ENCODE measurements at places on chromosomes 4 and X.

- DNase-seq: no peak
These were observed 210.9 kb downstream of the SLIT2 start for GRCh38 chr4:20462426-20463175.

DNA sequence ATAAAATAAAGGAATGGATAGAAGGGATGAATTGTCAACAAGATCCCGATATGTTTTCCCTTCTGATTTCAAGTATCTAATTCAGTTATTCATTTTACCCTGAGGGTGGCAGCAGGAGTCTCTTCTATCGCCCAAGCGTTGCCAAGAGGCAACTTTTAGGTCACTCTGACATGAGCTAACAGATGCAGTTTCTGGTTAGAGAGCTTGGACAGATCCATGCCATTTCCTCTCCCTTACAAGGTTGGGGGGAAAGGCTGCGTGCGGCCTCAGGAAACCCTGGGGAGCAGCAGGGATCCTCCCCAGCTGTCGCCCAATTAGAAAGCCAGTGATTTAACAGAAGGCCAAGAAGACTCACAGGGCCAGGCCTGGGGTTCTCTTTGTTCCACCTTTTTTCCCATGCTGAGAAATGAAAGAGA lies 35.3 kb upstream of the WAS start:
- peak; percentile 58 for DNase-seq

GRCh38 chr4:1985780-1986577 lies 22.8 kb downstream of the NELFA start:
- no peak for DNase-seq

- no peak for DNase-seq
These were observed 7.8 kb upstream of the RRAGB start for GRCh38 chrX:55709735-55710134.

DNA sequence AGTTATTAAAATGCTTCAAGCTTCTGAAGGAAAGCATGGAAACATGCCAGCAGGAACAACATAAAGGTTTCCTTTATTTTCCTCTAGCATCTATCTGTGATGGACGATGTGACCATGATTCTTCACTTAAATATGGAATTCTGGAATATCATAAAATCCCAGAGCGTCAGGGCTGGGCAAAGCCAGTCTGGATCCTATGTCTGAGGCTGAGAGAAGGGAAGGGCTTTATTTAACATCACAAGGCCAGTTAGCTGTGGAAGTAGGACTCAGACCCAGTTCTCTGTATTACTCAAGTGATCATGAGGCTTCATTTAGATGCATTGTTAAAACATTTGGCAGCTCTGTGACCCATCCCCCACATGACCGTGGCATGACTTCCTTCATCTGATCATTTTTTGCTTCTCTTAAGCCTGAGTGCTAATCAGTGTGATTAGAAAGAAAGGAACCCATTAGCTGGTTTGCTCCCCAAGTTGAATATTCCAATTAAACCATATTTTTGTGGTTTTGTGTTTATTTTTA lies 40.9 kb upstream of the EOLA2 start:
- peak; percentile 28 for DNase-seq

- DNase-seq: no peak
These were observed 445.7 kb downstream of the GASK1B start for GRCh38 chr4:157727163-157727562.

DNA sequence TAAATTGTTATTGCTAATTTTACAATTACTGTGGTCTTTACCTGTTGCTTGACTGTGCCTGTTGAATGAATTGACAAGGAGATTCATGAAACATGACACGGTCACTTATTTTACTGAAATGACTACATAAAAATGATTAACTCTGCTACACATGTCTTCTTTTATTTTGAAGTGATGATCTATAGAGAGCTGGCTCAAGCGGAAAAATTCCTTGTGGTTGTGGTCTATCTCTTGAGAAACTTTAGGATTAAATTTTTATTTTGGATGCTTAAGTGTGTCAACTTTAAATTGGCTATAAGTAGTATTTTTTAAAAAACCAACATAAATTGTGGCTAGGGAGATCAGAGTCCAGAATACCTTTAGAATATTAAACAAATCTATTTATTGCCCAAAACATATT lies 131.8 kb upstream of the PITX2 start:
- DNase-seq: no peak

GRCh38 chr4:123825596-123826291 lies 429.1 kb downstream of the SPRY1 start:
- DNase-seq: no peak

- DNase-seq: no peak
These were observed 70.9 kb downstream of the EPHA5 start for GRCh38 chr4:65599340-65599739.

- DNase-seq: peak; percentile 83
These were observed at the start of gene DAPP1 for GRCh38 chr4:99816545-99817308. DAPP1 (plus strand) TSS chr4:99816827; CDS start chr4:99816914, 87 bp downstream.

GRCh38 chr4:174611792-174612191 lies 89.5 kb upstream of the HPGD start:
- DNase-seq: no peak

DNA sequence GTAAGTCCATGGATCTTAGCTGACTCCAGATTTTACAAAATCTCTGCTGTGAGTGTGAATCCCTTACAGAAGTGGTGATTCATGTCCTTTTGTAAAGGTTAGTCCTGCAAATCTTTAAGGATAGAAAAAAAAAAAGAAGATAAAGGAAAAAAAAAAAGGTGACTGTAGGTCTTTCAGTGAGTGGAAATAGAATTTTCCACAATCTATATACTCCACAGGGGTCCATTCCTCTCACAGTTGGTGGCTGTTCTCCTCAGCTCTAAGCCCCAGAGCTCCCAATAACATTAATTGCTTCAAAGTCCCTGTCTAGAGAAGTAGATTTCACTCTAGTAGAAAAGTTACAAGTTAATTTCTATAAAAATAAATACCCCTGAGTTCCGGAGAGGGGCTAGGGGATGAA lies 189.1 kb downstream of the NDST4 start:
- no peak for DNase-seq

GRCh38 chr4:157423526-157424020 lies 203.0 kb downstream of the GRIA2 start:
- no peak for DNase-seq

DNA sequence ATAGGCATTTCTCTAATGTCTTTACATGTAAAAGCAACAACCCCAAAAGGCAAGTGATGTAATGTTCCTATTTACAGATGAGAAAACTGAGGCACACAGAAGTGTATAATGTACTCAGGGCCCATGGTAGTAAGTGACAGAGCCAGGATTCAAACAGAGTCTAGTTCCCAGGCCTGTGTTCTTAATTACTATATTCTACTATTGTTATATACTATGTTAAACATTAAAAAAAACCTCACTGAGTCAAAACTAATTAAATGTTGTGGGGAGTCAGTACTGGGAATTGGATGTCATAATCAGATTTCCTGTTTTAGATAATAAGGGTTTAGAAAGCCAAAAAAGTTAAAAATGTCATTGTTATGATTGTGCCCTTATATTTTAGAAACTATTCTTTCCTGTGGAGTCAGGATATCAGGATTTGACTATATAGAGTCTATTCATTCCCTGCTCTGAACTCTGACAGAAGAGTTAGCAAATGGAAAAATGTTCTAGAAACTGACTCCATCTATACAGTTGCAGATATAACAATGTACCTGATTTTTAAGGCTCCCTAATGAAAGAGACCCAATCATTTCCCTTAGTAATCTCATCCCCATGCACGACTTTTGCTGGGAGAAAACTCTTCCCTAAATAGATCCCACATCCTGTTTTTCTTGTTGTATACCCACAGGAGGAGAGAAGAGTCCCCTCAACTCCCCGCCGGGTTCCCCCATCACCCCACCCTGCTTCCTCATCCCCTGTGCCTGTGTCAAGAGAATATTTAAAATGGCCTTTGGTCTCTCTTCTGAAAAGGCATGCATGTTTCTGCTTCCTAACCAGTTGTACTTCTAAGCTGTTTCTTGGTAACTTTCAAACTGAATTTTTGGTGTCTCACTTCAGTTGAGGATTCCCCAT lies 69.7 kb downstream of the REELD1 start:
- peak; percentile 27 for DNase-seq

DNA sequence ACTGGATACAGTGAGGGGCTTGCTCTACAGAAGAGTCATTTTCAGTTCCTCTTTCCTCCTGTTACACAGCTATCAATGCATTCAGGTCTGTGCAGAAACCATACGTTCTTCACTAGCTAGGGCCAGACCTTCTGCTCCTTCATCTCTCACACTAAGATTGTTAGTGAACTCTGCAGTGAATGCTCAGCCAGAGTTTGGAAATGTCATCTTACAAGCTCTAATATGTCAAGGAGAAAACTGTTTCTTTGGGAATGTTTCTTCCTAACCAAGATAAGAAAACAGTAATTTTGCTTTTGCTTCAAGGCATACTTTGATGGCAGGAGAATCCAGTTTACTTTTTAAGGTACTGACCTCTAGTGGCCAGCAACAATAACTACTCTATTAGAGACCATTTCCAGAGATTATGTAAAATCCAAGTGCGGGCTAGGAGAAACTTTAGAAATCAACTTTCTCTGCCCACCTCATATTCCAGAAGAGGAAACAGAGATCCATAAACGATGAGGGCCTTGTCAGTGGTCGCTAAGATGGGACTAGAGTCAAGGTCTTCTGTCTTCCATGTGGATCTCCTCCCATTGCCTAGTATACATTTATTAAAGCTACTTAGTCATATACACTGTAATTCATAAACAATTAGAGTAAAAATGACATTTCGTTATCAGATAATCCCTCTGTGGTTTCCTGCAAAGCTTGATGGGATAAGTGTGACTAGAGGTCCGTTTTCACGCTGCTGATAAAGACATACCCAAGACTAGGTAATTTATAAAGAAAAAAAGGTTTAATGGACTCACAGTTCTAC lies 12.1 kb upstream of the CC2D2A start:
- DNase-seq: peak; percentile 64

DNA sequence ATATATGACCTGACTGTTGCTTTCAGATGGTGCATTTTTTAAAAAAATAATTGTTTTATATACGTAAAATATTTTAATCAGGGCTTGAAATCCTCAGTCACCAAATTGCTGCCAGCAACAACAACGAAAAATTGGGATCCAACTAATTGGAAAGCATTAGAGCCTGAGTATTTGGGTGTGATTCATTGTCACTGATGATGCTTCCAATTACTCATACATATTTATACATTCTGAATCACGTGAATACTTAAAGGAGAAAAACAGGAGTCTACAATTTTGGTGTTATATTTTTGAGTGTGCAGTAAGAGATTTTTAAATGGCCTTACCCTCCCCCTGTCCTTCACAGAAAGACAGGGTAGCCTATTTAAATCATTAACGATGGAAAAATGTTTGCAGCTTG lies 765.6 kb upstream of the TENM3 start:
- DNase-seq: no peak

All from suppressor macrophage treated with lipopolysaccharide for 4 hours (primary cell).